ENCODE measurements at places on chromosomes 1 and 21.

GRCh38 chr21:46347791-46348381 is 23.9 kb downstream of the PCNT start:
- DNase-seq = no peak

DNA sequence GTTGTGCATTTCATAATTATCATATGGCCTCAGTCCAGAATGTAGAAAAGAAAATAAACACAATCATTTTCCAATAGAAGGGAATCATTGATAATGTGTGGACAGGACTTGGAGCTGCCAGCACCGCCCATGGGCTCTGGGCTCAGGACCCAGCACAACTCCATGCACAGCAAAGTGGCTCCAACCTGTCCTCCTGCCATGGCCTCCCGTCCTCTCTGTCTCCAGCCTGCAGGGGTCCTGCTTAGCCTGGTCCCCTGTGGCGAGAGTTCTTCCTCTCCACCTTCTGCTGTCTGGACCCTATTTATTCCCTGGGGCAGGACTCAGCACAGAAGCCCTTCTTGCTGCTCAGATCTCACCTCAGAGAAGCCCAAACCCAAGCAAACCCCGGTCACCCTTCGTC is 154.1 kb downstream of the CAMTA1 start:
- no peak for DNase-seq

GRCh38 chr1:1182491-1183220 is 9.0 kb downstream of the TTLL10 start:
- no peak for DNase-seq

DNA sequence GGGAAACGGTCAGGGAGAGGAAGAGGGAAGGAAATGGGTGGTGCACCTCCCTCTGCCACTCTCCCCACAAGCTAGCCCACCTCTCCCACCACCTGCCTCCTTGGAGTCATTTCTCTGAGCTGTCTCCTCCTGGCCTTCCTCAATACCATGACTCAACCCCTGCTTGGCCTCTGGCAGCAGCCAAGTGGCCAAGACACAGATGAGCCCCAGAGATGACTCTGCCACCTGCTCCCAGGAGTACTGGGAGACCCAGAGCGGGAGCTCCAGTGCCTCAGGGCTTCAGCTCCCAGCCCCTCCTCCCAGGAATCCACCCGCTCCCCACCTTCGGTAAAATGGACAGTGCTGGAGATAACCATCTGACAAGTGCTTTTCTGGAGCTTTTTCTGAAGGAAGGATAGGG is 2.6 kb downstream of the S100A16 start:
- no peak for DNase-seq

GRCh38 chr1:86542631-86543030 is 4.2 kb upstream of the CLCA4 start:
- DNase-seq = no peak

DNA sequence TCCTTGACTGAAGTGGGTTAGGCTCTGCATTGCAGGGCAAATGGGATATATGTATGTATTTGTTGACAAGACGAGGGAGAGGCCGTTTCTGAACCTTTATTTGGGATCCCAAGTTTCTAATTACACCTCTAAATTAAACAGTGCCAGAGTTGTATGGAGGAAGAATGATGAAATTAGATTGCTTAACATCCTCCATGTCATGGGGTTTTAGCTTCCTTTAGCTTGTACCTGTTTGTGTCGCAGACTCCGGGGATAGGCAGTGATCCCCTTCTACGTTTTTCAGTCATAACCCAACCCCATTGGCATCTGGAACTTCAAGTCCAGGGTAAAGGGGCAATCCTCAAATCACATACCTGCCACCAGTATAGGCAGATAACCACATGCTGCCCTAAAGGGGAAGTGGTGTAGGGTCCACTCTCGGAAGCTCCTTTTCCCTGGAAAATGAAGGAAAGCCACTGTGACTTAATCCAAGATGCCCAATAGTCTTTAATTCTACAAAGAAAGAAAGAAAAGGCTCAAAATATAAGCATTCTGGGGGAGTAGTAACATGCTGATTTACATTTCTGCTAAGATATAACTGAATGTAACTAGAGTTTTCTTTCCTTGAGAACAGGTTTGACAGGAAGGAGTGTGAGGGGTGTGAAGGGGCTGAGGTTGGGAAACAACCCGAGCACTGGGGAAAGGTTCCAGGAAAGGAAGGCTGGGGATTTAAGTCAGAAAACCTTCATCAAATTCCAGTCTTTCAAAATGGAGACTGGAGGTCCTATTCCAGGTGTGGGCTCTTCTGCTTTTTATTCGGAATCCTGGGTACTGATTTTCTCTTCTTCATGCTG is 77.6 kb downstream of the RGL1 start:
- no peak for DNase-seq

DNA sequence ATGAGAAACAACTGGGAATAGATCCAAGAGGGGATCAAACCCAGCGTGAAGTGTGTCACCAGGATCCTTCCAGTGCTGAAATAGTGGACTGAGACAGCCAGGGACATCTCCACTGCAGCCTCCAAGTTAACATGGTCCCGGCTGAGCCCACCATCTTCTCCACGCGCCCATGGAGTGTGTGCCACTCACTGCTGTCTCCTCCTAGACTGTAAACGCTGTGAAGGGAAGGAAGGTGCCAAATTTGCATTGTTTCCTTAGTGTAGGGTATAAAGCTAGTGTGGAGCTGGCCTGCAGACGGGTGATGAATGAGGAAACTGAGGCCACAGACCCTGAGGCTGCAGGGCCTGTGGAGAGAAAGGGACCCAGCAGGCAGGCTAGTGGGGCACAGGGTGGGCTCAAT is 183.6 kb downstream of the FOXD2 start:
- DNase-seq = no peak

DNA sequence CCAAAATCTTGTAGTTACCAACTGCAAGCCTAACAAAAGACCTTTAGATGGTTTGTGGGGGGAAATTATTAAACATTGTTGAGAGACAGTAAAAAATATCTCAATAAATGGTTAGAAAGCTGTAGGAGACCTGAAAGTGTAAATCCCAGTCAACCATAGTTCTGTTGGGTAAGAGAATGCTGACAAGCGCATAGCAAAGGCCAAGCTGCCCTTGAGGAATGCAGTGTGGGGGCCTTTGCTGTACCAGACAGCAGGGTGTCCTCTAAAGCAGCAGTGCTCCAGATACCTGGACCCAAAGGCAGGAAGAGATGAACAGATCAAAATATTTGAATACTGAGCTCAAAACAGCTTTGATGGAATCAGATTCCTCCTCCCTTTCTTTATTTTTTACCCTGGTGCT is 54.6 kb downstream of the OBSCN start:
- DNase-seq = no peak

DNA sequence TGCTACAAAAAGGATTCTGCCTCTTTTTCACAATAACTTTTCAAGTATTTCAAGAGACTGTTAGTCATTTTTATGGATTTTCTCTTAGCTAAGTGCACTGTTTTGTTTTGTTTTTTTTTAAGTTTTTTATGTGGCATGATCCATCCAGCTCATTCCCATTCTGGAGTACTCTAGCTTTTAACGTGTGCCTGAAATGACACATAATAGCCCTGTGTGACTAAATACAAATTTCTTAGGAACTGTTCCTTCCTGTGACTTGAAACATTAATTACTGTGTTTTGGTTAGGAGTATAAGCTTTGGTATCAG is 143.9 kb downstream of the HS2ST1 start:
- no peak for DNase-seq

DNA sequence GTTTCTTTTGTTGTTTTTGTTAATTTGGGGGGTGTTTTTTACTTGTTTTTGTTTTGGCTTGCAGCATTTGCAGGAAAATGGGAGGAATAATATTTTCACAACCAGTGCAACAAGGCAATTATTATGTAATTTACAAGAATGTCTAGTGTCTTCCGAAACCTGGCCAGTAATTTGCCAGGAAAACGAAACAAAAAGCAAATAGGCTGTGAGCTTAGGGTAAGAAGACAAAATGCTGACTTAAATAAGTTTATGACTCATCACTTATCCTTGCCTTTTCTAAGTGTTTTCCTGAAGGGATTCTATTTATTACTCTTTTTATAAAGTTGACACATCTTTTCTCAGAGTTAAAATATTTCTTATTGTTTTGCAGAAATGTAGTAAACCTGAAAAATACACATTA is 49.8 kb downstream of the KCNT2 start:
- no peak for DNase-seq

- DNase-seq = no peak
Observed at GRCh38 chr1:87794788-87795614, 466.3 kb downstream of the LMO4 start.

- DNase-seq = no peak
Observed at GRCh38 chr1:204041803-204042505, 31.0 kb upstream of the SOX13 start.

DNA sequence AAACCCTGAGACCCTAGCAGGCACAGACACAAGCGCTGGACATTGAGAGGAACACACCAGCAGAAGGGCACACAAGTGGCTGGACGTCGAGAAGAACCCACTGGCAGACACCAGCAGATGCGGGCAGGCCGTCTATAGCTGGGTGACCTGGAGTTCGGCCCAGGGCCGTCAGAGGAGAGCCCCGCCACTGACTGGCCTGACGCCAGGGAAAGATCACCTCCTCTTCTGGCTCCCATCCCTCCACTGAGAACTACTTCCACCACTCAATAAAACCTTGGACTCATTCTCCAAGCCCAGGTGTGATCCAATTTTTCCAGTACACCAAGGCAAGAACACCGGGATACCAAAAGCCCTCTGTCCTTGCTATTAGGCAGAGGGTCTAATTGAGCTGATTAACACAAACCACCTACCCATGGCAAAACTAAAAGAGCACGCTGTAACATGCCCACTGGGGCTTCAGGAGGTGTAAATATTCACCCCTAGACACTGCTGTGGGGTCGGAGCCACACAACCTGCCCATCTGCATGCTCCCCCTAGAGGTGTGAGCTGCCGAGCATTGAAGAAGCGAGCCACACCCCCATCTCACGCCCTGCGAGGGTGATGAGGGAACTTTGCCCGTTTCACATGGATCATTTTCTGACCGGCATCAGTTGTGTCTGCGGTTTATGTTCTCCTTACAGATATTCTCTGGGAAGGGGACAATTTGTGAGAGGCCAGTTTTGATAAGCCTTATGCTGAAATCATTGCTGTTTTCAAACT is 104.8 kb downstream of the HLX start:
- no peak for DNase-seq

DNA sequence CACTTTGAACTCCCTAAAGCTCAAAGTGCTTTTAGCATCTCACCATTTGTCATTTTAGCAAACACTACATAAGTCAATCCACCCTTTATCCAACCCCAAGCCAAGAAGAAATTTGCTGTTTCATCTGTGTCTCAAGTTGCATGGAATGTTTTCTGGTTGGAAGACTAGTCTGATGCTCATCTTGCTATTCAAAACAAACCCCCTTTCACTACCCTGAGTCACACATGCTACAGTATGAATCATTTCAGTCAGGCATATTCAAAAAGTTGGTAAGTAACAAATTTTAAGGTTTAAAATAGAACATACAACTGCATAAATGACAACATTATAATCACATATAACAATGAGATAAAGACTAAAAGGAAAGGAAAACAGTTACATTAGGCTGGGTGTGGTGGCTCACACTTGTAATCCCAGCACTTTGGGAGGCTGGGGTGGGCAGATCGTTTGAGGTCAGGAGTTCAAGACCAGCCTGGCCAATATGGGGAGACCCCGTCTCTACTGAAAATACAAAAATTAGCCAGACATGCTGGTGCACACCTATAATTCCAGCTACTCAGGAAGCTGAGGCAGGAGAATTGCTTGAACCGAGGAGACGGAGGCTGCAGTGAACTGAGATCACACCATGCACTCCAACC is 38.7 kb downstream of the DSTYK start:
- DNase-seq = no peak

- DNase-seq = no peak
Observed at GRCh38 chr1:218401998-218402785, 57.1 kb downstream of the TGFB2 start.

DNA sequence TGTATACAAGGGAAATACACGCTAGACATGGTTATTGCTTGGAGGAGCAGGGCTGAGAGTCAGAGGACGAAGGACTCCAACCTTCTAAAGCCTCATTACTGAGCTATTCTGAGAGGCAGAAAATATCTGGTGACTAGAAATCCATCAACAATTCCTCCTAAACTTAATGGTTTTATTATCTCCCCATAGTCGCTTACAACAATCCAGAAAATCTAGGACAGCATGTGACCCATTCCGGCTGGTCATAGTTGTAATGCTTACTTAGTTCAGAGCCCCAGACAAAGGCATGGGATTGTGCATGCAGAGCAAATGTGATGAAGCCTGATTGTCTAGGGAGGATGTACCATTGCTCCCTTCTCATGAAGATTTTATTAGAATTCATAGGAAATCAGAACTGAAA is 114.5 kb upstream of the PLXNA2 start:
- no peak for DNase-seq

GRCh38 chr1:43719063-43719462 is 11.7 kb downstream of the ST3GAL3 start:
- no peak for DNase-seq

DNA sequence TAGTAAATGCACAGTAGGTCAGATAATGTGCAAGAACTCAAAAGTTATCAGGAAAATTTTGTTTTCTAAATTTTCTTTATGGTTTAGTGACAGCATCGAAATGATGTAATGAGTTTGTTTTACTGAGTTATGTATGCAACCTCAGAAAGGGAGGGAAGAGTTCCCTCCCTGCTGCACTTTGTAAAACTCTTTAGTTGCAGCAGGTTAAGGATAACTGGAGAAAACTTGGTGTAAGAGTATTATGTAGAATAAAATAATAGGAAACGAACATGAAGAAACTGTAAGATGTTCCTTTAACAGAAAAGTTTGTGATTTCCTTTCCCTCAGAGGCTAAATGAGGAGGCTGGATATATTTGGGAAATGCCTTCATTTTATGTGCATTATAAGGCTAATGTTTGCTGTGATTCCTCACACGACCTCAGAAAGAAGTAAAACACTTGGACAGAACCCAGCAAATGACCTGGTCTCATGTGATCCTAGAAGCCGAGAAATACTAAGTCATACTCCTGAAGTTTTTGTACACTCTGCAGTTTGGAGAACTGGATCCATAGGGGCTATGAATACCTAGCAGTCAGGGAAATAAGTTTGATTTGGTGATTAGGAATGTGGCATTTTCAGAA is 35.4 kb downstream of the ADGRL2 start:
- no peak for DNase-seq

GRCh38 chr1:45134461-45134873 is 71.9 kb downstream of the ZSWIM5 start:
- no peak for DNase-seq

DNA sequence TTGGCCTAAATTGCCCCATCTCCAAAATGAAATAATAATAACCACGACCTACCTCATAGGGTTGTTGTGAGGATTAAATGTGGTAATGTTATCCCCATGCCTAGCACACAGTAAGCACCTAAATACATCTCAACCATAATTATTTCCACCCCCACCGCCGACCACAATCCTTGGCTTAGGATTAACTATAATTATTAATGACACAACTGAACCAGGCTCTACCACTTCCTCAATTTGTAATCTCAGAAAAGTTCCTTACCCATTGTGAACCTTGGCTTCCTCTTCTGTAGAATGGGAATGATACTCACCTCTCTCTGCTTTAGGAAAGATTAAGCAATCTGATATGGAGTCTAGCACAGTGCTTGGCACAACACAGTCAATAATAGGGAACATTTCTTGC is 44.3 kb upstream of the TACSTD2 start:
- DNase-seq = no peak

- DNase-seq = no peak
Observed at GRCh38 chr1:69315823-69316222, 251.9 kb upstream of the LRRC7 start.
